SW480 (cell line): ENCODE measurements at places on chromosomes 11 and 22.

GRCh38 chr22:40094485-40094884 lies 83.2 kb upstream of the TNRC6B start:
- DNase-seq: no peak

- no peak for DNase-seq
Observed at GRCh38 chr11:74030723-74031676, 22.1 kb upstream of the UCP3 start.

DNA sequence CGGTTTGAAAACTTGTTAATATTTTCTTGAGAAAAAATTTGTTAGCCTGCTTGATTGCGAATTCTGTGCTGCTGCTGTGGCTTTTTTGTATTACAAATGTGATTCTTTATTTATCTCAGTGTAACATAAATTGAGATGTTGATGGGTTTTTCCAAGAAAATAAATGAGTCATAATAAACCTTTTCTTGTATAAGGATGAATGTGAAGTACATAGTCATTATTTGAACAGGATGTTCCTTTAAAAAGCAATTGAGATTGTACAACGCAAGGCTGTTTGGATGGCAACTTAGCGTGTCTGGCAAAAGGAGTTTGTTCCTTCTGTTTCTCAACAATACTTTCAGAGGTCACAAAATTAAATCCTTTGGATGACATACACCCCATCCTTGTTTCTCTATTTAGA lies 24.6 kb upstream of the CARD18 start:
- DNase-seq: no peak

GRCh38 chr11:120134931-120135228 lies 3.0 kb downstream of the TRIM29 start:
- DNase-seq: no peak

DNA sequence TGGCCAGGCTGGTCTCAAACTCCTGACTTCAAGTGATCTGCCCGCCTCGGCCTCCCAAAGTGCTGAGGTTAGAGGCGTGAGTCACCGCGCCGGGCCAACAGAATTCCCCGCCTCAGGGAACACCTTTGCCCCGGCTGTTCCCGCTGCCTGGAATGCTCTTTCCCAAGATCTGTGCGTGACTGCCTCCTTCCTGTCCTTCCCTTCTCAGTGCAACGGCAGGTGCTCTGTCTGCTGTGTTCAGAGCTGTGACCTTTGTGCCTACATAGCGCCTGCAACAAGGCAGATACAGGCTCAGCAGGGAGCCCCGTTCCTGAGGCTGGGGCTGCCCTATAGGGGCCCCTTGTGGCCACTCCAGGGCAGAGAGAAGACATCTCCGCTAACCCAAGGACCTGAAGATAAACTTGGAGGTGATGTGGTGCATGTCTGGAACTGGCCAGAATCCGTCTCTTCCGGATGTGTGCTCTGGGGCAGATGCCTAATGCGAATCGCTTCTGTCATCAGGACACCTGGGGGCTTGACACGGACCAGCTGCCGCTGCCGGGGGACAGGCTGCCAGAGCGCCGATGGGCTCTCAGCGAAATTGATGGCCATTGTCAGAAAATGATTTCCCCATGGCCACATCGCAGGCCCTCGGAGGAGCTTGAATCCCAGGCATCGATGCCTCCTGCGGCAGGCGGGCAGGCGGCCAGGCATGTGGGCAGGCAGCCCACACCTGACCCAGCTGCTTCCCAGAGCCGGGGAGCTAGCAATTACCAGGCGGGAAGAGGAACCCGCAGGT lies 43.5 kb upstream of the TCF20 start:
- peak; percentile 98 for DNase-seq

GRCh38 chr11:113593698-113594308 lies 112.3 kb downstream of the TMPRSS5 start:
- DNase-seq: peak; percentile 26

DNA sequence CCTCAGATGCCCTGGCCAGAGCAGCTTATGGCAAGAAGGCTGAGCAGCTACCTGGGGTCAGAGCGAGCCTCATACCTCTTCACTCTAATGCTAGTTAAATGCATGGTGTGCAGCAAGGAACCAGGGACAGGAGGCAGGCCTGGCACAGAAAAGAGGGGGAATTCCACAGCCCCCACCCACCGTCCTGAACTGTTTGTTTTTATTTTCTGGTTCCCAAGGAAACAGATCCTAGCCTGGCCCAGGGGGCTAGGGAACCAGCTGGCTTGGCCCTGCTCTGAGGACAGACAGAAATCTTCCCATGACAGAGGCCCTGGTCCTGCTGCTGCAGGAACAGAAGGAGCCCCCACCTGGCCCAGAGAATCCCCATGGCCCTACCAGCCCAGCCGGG lies 40.4 kb downstream of the SLCO2B1 start:
- DNase-seq: no peak

GRCh38 chr11:1163911-1164735 lies 6.4 kb downstream of the MUC5AC start:
- DNase-seq: no peak

GRCh38 chr22:48850658-48851287 lies 976.9 kb downstream of the BRD1 start:
- DNase-seq: no peak

- peak; percentile 42 for DNase-seq
Observed at GRCh38 chr11:79100093-79100910, 340.5 kb downstream of the TENM4 start.

- DNase-seq: no peak
Observed at GRCh38 chr22:31139866-31140716, at the start of gene PLA2G3. Gene PLA2G3, minus strand, starts transcription at chr22:31140508. Its CDS starts 154 bp downstream, at chr22:31140354.

GRCh38 chr11:35911616-35912165 lies 32.2 kb upstream of the LDLRAD3 start:
- no peak for DNase-seq

GRCh38 chr22:46072110-46072881 lies 78.0 kb upstream of the PPARA start:
- DNase-seq: peak; percentile 76

DNA sequence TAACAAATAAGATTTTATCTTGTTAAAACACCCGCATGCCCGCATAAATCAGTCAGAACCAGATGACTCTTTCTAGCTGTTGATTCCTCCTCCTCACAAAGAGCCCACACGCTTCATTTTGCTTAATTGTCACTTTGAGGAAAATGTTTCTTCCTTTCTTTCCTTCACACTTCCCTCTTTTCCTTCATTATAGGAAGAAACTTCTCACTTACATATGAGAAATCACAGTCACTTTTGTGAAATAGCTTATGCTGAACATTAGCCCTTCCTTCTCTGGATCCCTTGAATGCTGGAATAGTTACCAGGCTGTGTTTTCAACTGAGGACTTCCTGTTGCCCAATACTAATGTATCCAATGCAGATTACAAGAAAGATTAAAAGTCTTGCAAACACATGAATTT lies 5.8 kb downstream of the MS4A6E start:
- no peak for DNase-seq

GRCh38 chr22:19401483-19401882 lies 30.1 kb downstream of the HIRA start:
- no peak for DNase-seq

- no peak for DNase-seq
Observed at GRCh38 chr11:2690596-2691354, 9.0 kb downstream of the KCNQ1OT1 start.

- no peak for DNase-seq
Observed at GRCh38 chr11:114783805-114784204, 105.5 kb downstream of the NXPE2 start.

- peak; percentile 2 for DNase-seq
Observed at GRCh38 chr11:131851964-131852755, 481.7 kb downstream of the NTM start.

GRCh38 chr11:130614591-130614990 lies 166.1 kb downstream of the ADAMTS15 start:
- no peak for DNase-seq

GRCh38 chr22:27617214-27617881 lies 184.2 kb downstream of the MN1 start:
- no peak for DNase-seq

DNA sequence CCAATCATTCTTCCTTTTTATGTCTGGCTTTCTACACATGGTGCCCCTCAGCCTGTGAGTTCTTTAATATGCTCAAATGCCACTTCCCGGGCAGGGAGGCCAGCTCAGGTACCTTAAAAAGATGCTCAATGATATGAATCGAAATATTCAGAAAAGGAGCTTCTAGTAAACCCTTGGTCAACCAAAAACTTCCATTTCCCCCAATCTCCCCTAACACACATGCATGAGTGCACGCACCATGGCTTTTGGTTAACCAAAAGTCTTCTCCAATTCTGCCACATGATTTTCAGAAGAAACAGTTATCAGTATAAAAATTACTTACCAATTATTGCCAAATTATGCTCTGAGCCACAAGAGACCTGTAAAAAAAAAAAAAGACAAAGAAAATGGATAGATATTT lies 135.0 kb downstream of the SERGEF start:
- no peak for DNase-seq

DNA sequence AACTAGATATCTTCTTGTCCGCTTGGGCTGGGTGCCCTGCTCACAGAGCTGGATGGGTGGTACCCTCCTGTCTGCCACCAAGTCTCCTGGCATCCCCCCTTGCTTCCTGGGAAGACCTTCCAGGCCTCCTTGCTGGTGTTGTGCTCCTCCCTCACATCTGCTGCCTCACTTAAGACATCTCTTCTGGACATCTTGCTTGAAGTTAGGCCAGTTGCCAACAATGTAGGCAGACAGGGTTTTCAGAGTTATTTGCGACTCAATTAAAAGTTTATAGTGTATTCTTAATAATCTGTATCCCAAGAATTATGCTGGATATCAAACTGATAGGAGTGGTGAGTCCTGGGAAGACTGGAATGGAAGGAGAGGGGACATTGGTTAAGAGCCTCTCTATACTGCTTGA lies 64.0 kb upstream of the TNRC6B start:
- no peak for DNase-seq

DNA sequence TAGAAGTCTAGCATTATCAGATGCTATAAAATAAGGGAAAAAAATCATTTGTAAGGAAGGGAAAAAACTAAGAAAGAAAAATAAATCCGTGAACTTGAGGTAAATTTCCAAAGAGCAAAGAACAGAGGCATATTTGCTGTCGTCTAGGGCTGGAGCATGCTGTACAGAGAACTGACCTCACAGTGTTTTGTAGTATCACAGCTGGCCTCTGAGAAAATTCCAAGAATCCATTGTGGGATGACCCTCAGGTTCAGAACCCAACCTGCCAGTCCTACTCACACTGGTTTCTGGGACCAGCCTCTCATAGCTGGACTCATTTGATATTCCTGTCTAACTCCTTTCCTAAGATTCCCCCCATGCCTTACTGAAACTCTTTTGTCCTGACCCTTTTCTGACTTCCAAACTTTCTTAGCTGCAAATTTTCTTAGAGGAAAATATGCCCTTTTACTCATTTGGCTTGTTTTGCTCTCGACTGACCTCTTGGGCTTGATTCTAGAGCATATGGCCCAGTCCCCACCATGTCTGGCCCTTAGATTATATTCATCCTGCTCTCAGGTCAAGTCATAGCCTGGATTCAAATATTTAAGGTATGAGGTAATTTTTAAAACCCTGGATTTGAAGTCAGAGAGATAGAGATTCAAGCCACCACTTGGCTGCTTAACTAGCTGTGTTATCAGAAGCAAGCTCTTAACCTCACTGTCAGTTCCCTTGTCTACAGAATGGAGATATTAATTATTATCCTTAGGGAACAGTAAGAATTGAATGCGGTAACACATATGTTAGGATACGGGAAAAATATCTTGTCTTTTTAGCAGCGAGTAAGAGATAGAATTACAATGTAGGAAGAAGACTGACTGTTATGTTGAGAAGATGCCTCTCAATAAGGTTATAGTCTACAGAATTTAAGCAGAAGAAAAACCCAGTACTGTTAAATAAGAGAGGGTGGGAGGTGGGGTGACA lies 89.7 kb upstream of the KCNA4 start:
- no peak for DNase-seq

DNA sequence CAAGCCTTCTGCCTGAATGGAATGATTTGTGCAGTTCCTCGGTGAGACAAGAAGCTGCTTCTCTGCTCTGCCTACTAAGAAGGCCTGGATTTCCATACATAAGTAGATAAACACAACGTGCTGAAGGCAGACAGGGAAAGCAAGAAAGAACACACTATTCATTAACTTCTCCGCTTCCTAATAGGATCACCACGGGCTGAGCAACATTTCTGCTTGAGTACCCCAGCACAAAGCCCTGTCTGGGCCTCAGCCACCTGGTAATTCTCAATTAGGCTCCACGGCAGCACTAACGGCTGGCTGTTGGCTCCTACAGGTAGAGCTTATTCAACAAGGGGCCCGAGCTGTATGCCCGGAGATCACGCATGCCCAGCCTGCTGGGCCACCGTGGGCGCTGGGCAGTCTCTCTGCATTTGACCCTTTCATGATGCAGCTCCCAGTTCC lies 1156.6 kb downstream of the TBC1D22A start:
- no peak for DNase-seq

DNA sequence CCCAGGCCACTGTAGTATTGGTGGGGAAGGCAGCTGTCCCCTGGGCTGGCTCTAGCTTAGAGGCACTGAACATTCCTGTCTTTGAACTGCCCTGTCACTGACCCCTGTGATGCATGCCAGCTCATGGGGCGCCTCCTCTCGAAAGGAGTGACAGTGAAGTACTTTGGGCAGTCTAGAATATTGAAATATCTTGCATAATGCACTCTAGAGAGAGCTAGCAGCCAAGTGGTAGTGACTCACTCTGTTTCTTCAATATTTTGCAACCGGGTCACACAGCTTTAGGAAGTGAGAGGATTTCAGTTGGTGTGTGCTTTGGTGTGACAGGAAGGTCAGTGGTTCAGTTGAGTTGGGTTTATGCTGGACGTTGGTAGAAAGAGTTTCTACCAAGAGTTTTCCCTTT lies 35.5 kb upstream of the ST14 start:
- DNase-seq: peak; percentile 19

DNA sequence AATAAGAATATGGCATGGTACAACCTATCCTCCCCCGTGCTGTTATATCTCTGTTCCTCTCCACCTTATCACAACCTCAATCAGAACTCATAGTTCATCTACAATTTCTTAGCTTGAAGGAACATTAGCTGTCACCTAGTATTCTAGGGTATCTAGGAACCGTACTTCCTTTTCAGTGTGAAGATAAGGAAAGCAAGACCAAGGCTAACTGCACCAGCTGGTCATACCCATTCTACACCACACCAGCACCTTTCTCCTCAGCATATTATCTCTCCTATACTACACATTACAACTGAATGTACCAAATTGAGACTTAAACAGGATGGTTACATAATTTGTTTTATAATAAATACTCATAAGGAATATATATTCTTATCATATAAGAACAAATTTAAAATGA lies 73.1 kb downstream of the ARHGAP32 start:
- DNase-seq: no peak

GRCh38 chr11:79485694-79486093 lies 44.9 kb upstream of the TENM4 start:
- no peak for DNase-seq

DNA sequence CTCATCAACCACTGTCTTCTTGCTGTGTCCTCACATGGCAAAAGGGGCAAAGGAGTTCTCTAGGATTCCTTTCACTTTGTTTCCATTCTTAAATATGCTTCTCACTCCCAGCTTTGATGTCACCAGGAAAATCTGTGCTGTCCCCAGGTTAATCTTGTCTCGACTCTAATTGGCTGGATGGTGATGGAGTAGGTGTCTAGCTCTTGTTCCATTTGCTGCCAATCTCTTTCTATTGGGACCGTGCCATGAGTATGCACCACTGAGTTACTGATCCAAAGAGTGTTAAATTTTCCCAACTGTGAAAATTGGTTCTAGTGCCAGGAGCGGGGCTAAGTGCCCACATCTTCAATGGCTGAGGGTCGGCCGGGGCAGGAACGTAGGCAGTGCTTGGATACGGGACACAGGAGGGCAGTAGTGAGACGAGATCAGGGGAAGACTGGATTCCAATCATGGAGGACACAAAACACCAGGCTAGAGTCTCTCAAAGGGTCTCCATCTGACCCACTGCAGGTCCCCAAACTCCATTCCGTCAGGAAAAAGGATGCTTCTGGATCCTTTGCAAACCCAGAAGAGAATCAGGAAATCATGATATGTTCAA lies 47.7 kb upstream of the CSNK2A3 start:
- DNase-seq: peak; percentile 19
